ENCODE measurements at places on chromosomes 7 and 10.

DNA sequence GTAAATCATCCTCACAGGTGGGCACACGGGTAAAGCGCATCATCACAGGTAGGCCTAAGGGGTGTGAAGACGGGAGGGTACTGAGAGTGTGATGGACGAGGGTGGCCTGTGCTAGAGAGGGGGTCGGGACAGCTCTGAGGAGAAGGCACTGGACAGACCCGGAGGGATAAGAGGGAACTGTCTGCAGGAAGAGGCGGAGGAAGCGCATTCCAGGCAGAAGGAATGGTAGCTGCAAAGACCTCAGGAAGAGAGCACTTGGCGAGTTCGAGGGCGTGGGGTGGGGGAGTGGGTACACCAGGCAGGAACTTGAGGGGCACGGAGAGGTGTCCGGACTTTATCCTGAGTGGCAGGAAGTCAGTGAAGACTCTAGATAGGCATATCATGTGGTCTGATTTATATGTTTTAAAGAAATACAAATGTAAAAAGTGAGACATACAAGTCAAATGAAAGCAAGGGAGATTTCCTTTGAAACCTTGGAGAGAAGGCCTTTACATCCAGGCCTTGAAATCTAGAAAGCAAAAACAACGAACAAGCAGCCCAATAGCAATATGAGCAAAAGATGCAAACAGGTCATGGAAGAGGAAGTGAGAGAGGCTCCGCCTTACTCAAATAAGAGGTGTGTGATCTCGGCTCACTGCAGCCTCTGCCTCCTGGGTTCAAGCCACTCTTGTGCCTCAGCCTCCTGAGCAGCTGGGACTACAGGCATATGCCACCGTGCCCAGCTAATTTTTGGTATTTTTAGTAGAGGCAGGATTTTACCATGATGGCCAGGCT is 3.6 kb downstream of the LHPP start:
- peak; percentile 50 for DNase-seq

- no peak for DNase-seq
These were observed 62.7 kb upstream of the STK17A start for GRCh38 chr7:43520201-43520600.

DNA sequence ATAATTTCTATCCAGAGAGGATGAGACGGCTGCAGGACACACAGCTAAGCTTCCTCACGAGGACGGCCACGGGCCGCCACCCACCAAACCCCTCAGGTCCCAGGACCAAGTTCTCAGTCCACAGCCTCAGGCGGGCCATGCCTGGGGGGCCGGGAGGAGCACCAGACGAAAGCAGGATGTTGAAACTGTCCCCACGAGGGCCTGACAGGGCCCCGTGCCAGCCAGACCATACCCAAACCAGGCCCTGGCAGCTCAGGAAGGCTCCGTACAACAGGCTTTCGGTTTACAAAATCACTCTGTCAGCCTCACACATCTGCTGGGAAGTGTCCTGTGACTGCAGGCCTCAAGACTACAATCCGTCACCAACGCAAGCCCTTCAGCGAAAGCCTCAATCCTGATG is 14.5 kb downstream of the TUBGCP2 start:
- no peak for DNase-seq

DNA sequence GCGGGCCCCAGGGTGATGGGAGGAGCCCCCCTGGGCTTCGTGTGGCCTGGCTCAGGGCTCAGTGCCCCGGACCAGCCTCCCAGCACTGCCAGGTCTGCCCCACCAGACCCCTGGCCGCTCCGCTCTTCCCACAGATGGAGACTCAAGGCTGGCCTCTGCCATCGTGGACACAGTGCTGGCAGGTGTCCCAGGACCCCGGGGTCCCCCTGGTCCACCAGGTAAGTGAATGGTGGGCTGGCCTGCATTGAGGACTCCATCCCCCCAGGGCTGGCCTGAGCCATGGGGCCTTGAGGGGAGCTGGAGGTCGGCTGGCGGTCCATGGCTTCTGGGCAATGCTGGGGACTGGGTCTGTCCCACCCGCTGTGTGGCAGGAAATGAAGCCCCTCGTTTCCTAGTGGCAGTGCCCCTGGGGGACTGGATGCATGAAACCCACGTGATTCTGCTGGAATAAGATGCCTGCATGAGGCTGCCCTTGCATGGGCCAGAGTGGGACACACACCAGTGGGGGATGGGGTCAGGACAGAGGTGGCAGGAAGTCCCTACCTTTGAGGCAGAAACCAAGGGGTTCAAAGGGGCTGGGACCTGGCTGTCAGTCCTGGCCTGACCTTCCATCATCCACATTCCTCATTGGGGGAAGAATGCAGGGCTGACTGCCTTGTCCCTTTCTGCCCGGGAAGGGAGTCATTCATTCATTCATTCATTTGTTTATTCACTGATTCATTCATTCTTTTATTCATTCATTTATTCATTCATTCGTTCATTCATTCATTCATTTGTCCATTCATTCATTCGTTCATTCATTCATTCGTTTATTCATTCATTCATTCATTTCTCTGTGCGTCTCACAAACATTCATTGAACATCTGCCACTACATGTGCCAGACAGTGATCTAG is 81.8 kb downstream of the MYL10 start:
- DNase-seq: no peak

GRCh38 chr7:44944821-44945220 is 34.0 kb downstream of the MYO1G start:
- no peak for DNase-seq

GRCh38 chr7:112358513-112358912 is 91.7 kb upstream of the IFRD1 start:
- no peak for DNase-seq

DNA sequence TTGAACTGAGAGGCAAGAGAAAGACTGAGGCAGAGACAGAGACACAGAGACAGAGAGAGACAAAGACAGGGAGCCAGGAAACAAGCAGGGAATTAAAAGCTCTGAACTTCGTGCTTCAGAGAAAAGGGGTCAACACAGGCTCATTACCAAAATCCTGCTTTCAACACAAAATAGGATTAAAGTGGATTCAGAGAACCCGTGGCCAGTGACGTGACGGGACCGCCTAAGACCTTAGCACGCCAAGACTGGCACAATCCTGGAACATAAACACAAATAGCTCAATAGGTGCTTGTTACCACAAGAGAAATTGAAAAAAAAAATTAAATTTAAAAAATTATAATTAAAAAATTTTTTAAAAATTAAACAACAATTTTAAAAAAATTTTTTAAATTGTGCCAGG is 21.5 kb downstream of the ASB13 start:
- DNase-seq: no peak

DNA sequence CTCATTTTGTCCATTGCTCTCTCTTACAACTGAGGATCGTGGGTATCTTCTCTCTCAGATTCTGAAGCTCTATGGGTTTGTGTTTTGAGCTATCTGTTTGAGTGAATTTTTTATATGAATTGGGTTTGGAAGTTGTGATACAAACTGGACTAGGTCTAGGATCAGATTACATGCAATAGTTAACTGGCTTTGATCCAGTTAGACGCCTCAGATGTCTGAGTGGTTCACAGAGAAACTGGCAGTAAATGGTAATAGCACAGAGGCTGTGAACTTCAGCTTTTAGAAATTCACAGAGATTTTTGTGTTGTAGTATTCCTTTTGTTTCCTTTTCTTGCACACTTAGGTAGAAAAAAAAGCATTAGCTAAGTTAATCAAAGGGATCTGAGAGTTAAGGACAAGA is 12.7 kb upstream of the DNMBP start:
- no peak for DNase-seq

DNA sequence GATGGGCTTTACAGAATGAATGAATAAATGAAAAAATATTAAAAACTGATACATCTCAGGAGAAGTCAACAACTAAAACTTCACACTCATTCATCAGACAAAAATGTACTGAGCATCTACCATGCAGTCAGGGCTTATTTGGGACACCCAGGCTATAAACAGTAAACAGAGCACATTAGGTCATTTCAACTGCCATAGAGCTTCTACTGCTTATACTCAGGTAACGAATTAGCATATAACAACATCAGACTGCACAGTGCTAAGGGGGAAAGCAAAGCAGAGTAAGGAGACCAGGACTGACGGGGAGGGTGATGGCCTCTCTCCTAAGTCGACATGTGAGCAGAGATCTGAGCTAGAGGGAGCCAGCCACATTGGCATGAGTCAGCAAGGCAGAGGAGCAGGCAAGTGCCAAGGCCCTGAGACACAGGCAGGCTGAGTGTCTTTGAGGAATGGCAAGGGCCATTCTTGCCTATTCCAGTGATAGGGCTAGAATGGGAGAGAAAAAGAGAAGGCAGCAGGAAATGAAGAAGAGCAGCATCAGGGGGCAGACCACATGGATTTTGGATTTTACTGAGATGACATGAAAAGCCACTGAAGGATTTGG is 528.9 kb downstream of the PARD3 start:
- DNase-seq: no peak

DNA sequence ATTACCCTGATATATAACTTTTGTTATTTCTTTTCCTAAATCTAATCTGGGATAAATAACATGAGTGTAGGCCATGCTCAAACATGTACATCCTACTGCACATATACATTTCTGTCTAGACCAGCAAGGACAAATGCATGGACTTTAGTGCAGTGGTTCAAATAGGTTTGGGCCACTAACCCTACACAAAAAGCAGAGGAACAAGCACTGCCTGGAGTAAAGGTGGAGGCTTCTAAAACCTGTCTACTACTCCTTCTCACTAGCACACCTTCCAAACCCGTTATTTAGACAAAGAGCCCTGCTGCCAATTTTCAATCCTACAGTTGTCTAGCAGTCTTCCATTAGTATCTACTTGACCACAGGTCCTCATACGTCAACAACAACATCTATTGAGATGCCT is 34.8 kb downstream of the SGCE start:
- DNase-seq: no peak

GRCh38 chr10:56646329-56647111 is 285.5 kb upstream of the ZWINT start:
- DNase-seq: no peak

DNA sequence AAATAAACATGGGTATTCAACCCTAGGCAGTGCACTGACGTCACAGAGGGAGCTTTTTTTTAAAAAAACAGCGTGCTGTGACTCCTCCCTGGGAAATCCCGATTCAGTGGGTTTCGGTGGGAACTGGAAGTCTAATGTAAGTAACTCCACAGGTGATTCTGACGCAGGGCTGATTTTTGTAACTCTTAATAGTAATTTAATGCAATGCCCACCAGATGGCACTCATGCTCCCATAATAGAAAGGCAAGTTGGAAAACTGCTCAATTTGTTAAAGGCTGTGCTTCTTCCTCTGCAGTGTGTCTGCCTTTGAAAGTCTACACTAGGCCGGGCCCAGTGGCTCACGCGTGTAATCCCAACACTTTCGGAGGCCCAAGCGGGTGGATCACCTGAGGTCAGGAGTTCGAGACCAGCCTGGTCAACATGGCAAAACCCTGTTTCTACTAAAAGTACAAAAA is 10.9 kb upstream of the RSU1 start:
- DNase-seq: no peak

- DNase-seq: no peak
These were observed 1040.0 kb downstream of the SORCS3 start for GRCh38 chr10:105681051-105681450.

GRCh38 chr7:111855161-111855841 is 293.0 kb upstream of the IMMP2L start:
- no peak for DNase-seq

GRCh38 chr10:124351481-124352220 is 67.1 kb downstream of the OAT start:
- no peak for DNase-seq

GRCh38 chr7:128066395-128066794 is 35.2 kb upstream of the LRRC4 start:
- no peak for DNase-seq

Data from T-helper 2 cell (primary cell).